ENCODE measurements at places on chromosomes 6 and 20.

DNA sequence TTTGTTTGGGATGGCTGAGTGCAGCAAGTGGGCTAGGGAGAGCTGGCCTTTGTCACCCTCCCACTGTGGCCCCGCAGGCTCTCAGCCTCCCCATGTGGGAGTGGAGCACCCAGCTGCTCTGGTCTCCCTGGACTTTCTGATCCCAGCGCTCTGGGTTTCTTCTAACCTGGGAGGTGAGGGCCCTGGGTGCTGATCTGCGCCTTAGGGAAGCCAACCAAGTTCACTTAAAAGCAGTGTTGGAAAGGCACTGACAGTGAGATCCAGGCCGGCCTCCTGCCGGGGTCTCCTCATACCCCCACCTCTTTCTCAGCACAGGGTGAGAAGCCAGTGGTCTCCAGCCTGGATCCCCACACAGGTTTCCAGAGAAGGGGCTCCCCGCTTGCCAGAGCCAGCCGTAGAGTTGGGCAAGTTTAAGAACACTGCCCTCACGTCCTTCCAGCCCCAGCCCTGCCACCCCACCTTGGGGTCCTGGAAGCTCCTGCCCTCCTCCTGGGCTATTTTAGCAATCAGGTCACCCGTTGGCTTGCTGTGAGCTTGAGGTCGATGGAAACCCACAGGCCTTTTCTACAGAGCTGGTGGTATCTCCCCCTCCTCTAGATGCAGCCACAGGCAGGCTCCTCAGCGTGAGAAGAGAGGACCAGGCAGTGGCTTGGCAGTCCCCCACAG is 9.6 kb downstream of the C20orf203 start:
- DNase-seq = no peak

DNA sequence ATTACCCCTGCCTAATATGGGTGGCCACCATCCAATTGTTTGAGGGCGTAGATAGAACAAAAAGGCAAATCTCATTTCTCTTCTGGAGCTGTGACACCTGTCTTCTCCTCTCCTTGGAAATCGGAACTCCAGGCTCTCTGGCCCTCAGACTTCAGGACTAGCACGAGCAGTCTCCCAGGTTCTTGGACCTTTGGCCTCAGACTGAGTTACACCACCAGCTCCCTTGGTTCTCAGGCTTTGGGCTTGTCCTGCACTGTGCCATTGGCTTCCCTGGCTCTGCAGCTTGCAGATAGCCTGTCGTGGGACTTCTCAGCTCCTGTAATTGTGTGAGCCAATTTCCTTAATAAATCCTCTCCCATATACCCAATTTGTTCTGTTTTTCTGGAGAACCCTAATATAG is 34.3 kb downstream of the ATRN start:
- DNase-seq = no peak

GRCh38 chr6:151147118-151147832 is 92.5 kb upstream of the AKAP12 start:
- DNase-seq = no peak

GRCh38 chr20:2693286-2694007 is 867 bp downstream of the EBF4 start:
- no peak for DNase-seq

- no peak for DNase-seq
Observed at GRCh38 chr6:7166410-7167293, 58.9 kb downstream of the RREB1 start.
